ENCODE measurements at places on chromosomes 6 and 20. TPM values are rescaled to one million over a fixed set of nuclear protein-coding genes. Genes with fewer than 3 reads are reported as not detected.

DNA sequence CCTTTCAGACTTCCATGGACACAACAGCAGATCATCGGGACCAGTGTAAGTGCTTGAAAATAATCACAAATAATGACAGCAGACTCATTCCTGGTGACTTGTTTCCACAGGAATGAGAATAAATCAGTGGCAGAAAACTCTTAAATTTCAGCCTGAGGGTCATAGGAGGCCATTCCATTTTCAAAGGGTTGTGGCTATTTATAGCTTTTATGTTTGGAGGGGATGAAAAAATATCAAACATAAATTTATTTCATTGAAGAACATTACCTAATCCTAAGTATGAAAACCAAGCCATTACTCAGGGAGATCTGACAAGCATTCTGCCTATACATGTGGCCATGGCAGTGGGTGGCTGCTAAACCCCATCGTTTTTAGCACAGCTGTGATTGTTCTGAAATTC lies 173.6 kb upstream of the CNR1 start:
- DNase-seq: no peak

DNA sequence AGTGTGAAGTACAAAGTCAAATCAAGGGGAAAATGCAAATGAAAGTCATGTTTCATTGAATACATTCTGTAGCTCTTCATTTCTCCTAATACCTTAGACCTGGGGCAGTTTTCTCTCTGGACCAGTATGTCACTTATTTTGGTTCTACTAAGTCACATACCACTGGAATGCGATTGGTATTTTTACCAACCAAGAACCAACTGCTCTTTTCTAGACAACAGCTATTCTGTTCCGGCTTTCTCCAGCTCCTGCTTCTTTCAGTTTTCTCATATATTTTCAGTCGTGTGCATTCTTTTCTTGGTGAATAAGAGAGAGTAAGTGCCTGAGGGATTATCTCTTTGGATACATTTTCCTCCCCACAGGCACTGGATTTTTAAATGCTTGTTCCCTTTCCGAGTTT lies 39.2 kb upstream of the SPACA1 start:
- DNase-seq: no peak

The OR12D3 gene
- polyA plus RNA-seq: not detected

GRCh38 chr6:45714006-45714730 lies 301.5 kb downstream of the CLIC5 start:
- DNase-seq: no peak

- no peak for DNase-seq
These were observed 8.8 kb downstream of the L3MBTL1 start for GRCh38 chr20:43516251-43516824.

The UBE2C gene
- 3.8 TPM for polyA plus RNA-seq

The BANF2 gene
- not detected for polyA plus RNA-seq

DNA sequence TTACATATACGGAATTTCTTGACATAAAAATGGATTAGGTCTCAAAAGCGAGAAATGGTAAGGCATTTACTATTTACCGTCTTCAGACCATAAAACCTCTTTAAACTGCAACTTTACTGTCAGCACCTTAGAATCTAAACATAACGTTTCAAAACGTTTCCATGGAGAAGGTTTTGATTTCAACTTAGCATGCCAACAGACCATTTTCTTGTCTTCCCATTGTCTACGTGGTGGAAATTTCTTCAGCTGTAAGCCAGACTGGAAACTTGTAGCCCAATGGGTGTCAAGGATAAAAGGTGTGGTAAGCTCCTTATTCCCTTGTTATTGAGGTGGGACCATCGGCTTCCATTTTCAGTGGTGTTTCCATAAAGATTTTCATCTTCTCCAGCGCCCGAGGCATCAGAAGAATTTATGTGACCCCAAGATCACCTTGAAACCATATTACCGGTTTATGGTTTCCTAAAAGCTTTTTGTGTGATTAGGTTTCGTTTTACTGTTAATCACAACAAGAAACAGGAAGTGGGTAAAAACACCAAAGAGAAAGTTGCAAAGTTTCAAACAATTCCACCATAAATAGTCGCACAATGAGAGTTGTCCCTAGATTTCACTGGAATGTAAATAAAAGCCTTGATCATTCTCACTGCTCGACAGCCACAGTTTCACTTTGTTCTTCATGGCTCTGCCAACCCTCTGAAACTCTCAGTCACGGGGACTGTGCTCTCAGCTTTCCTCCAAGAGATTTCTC lies 63.0 kb upstream of the CD2AP start:
- peak; percentile 42 for DNase-seq

The PPIL6 gene
- polyA plus RNA-seq: 0.42 TPM

DNA sequence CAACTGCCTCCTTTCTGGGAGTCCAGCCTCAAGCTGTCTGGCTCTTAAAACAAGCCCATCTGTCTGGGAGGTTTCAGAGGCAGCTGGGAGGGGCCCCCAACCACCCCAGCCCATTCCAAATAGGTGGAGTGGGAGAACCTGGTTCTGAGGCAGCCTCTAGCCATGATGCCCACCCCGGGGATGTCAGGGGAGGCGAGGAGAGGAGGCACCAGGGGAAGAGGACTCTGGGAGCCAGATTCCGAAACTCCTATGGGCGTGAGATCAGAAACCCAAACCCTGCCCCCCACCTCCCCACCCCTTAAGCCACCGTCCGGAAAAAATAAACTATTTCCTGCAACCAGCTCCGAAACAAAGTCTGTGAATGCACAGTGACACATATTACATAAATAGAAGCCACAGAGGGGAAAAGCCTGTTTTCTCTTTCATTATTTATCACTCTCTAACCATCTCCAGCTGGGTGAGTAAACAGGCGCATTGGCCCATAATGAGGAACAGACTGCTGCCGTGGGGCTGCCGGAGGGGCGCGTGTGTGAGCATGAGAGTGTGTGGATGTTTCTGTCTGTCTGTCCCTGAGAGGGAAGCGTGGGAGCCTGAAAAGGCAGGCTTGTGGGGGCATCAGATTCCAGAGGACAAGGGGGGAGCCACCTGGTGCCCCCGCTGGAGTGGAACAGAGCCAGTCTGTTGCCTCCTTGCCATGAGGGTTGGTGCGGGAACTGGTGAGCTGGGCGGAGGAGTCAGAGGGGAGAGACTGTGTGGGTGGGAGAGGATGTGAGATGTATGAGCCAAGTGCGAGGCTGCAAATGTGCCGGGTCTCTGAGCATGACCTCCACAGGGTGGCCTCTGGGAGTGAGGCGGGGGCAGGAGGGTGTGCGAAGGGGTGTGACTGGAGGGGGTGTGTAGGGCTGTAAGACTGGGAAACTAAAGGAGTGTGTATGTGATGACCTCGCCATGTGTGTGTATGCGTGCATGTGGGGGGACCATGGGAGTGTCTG lies 14.3 kb upstream of the FOXP4 start:
- DNase-seq: no peak

DNA sequence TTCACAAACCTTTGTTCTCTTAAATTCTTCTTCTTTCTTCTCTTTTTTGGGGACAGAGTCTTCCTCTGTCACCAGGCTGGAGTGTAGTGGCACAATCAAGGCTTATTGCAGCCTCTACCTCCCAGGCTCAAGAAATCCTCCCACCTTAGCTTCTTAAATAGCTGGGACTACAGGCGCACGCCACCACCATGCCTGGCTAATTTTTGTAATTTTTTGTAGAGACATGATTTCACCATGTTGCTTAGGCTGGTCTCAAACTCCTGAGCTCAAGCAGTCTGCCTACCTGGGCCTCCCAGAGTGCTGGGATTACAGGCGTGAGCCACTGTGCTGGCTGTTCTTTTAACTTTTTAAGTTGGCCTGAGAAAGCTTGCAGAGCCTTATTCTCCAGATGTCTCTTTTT lies 48.0 kb downstream of the NCOA3 start:
- DNase-seq: no peak

DNA sequence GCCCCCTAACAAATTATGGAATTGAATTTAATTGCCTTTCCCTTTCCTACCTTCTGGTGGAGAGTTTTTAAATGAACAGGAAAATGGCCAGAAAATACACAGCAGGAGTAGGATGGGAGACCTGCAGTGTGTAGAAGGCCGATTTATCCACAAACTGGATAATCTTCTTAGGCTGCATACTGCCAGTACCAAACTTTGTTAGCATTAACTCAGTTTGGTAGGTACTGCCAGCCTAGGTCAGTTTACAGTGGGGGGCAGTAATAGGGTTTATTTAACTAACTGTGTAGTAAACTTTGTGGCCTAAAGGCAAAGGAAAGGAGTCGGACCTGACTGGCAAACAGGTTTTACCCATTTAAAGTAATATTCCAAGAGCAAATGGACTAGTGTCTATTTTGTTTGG lies 4.6 kb downstream of the NCOA3 start:
- DNase-seq: no peak

GRCh38 chr20:63168861-63169260 lies 47.1 kb downstream of the YTHDF1 start:
- DNase-seq: no peak

The RIPPLY2 gene
- polyA plus RNA-seq: not detected

- DNase-seq: peak; percentile 57
These were observed 18.2 kb upstream of the MYB start for GRCh38 chr6:135162678-135163439.

DNA sequence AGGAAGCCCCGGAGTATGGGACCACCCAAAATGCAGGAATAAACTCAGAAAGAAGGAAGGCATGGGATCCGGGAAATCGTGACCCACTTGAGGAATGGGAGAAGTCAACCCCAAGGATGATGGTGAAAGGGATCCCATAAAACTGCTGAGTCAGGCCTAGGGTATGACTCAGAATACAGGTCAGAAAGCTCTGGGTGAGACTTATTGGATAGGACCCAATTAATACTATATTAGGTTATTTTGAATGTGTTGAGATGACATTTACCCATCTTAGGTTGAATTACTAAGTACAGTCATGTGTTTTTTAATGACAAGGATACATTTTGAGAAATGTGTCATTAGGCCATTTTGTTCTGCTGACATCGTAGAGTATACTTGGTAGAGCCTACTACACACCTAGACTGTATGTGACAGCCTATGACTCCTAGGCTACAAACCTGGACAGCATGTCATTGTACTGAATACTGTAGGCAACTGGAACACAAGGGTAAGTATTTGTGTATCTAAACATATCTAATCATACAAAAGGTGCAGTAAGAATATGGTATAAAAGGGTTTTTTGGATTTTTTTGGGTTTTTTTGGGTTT lies 17.1 kb upstream of the HIVEP1 start:
- DNase-seq: no peak

The PAK5 gene
- polyA plus RNA-seq: not detected

DNA sequence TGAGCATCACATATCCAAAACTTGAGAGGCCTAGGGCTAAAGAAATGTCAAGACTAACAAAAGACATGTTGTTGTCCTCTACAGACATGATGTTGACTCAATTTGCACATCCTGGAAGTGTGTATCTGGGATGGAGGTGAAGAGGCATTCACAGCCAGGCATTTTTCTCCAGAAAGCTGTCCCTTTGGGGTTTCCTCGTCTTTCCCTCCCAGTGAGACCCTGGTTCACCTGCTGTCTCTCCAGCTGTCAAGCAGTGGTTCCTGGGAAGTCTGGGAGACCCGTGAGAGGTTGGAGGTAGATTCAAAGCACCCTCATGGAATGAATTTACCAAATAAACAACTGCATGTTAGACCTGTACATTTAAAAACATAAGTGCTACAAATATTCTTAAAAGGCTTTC lies 32.1 kb downstream of the BACH2 start:
- no peak for DNase-seq

GRCh38 chr6:115524821-115525220 lies 535.9 kb downstream of the FRK start:
- no peak for DNase-seq

DNA sequence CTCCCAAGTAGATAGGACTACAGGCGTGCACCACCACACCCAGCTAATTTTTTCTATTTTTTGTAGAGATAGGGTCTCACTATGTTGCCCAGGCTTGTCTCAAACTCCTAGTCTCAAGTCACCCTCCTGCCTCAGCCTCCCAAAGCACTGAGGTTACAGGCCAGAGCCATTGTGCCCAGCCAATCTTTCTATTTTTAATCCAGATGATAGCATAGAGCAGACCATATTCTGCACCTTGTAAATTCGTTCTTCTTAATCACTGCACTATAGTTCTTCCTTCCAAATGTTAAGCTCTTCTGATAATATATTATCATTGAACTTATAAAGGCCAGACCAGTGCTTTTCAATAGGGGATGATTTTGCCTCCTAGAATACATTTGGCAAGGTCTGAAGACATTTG lies 24.0 kb upstream of the CNKSR3 start:
- DNase-seq: no peak

- no peak for DNase-seq
These were observed 29.5 kb upstream of the SULF2 start for GRCh38 chr20:47814632-47815415.

Measured in CD4-positive, CD25-positive, alpha-beta regulatory T cell (primary cell).